Activated B cell treated with CpG ODN at 0.5 μM for 24 hours (primary cell): ENCODE measurements at places on chromosomes 7 and 10. TPM values are rescaled to one million over a fixed set of nuclear protein-coding genes. Genes with fewer than 3 reads are reported as not detected.

The CDHR3 gene
- total RNA-seq = 0.56 and 0.75 TPM in 2 replicates

The TBXAS1 gene
- total RNA-seq = 2.0 and 3.8 TPM in 2 replicates

DNA sequence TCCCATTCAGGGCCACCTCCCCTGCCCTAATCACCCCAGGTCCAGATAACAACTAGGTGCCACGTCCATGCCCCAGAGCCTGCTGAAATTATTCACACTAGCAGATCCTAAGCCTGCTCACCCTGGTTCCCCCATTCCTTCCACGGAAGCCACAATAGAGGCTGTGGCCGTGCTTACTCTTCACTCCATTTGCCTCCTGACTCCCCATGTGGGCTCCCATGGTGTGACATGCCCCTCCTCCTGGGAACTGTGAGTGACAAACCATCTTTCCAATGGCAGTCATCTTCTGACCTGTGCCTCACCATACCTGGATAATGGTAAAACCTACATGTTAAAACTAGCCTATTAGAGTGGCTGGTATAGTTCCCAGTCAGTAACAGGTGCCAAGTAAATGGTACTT lies 216.2 kb upstream of the PRKCQ start:
- no peak overlapping the region for H3K27ac ChIP-seq
- H3K36me3 ChIP-seq = no peaks in the 10 kb centered on the region
- H3K4me3 ChIP-seq = no peak overlapping the region
- peaks cover 7% of the 10 kb centered on the region for H3K27me3 ChIP-seq
- no peaks in the 10 kb centered on the region for H3K4me1 ChIP-seq

GRCh38 chr10:93604146-93604545 lies 3.1 kb upstream of the RBP4 start:
- no peaks in the 10 kb centered on the region for H3K4me1 ChIP-seq
- H3K27ac ChIP-seq = no peak overlapping the region
- no peak overlapping the region for H3K4me3 ChIP-seq
- peaks cover 49% of the 10 kb centered on the region for H3K27me3 ChIP-seq
- no peak for DNase-seq
- H3K36me3 ChIP-seq = no peaks in the 10 kb centered on the region

GRCh38 chr10:84542522-84543490 lies 214.4 kb downstream of the CCSER2 start:
- no peak for DNase-seq
- peaks cover 5% of the 10 kb centered on the region for H3K4me1 ChIP-seq
- H3K36me3 ChIP-seq = no peaks in the 10 kb centered on the region
- peaks cover 33% of the 10 kb centered on the region for H3K27me3 ChIP-seq
- no peak overlapping the region for H3K27ac ChIP-seq

DNA sequence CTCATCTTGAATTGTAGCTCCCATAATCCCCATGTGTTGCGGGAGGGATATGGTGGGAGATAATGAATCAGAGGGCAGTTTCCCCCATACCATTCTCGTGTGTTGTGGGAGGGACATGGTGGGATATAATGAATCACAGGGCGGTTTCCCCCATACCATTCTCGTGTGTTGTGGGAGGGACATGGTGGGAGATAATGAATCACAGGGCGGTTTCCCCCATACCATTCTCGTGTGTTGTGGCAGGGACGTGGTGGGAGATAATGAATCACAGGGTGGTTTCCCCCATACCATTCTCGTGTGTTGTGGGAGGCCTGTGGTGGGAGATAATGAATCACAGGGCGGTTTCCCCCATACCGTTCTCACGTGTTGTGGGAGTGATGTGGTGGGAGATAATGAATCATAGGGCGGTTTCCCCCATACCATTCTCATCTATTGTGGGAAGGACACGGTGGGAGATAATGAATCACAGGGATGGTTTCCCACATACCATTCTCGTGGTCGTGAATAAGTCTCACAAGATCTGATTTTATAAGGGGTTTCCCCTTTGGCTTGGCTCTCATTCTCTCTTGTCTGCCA lies 271.0 kb downstream of the MAD1L1 start:
- peaks cover 2% of the 10 kb centered on the region for H3K4me1 ChIP-seq
- no peak for DNase-seq
- no peaks in the 10 kb centered on the region for H3K27me3 ChIP-seq
- H3K36me3 ChIP-seq = peaks cover 53% of the 10 kb centered on the region

DNA sequence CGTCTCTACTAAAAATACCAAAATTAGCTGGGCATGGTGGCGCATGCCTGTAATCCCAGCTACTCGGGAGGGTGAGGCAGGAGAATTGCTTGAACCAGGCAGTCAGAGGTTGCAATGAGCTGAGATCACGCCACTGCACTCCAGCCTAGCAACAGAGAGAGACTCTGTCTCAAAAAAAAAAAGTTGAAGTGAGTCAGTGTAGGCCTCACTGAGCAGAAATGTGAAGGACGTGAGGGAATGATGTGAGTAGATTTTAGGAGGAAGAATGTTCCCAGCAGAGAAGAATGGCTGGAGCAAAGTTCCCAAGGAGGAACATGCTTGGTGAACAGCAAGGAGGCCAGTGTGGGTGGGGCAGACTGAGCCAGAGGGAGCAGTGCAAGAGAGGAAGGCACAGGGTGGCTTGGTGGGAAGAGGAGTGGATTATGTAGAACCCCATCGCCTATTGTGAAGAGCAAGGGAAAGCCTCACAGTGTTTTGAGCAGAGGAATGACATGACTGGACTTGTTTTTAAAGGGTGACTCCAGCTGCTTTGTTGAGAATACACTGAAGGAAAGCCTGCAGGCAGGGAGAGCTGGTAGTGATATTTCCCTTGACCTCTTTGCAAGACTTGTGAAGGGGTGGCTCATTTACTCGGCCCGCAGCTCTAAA lies 708.7 kb downstream of the SUGCT start:
- H3K4me3 ChIP-seq = no peak overlapping the region
- no peak for DNase-seq
- H3K27me3 ChIP-seq = no peaks in the 10 kb centered on the region
- no peaks in the 10 kb centered on the region for H3K4me1 ChIP-seq
- H3K36me3 ChIP-seq = no peaks in the 10 kb centered on the region

- H3K27me3 ChIP-seq = no peaks in the 10 kb centered on the region
- no peak for DNase-seq
- peaks cover 24% of the 10 kb centered on the region for H3K4me1 ChIP-seq
- H3K27ac ChIP-seq = no peak overlapping the region
Observed at GRCh38 chr10:68598978-68599770, 39.0 kb downstream of the TET1 start.
